ENCODE measurements at places on chromosomes 12 and 14.

DNA sequence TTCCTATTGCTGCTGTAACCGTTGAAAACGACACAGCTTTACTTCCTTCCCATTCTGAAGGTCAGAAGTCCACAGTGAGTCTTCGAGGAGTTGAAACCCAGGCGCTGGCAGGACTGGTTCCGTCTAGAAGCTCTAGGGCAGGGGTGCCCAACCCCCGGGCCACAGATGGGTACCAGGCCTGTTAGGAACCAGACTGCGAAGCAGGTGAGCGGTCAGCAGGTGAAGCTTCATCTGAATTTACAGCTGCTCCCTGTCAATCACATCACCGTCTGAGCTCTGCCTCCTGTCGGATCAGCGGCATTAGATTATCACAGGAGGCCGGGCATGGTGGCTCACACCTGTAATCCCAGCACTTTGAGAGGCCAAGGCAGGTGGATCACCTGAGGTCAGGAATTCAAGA lies 12.6 kb upstream of the SFSWAP start:
- DNase-seq: no peak

DNA sequence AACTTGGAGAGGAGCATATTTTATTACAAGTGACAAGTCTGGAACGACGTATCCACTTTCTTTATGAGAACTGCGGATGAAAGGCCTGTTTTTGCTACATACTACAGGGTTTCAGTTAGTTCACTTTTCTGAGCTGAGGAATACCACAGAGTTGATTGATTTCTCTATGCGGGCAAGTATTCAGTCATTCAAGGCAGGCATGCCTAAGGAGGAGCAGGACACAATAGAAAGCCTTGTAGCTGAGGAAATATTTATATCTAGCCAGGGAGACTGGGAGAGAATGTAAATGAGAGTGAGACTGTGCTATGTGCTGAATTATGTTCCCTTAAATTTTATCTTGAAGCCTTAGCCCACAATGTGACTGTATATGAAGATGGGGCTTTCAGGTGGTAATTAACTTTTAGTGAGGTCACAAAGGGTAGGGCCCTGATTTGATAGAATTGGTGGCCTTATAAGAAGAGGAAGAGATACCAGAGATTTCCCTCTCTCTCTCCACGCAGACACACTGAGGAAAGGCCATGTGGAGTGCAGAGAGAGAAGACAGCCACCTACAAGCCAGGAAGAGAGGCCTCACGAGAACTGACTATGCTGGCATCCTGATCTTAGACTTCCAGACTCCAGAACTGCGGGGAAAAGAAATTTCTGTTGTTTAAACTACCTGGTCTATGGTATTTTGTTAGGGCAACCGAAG lies 459.0 kb upstream of the ATP2B1 start:
- DNase-seq: no peak

DNA sequence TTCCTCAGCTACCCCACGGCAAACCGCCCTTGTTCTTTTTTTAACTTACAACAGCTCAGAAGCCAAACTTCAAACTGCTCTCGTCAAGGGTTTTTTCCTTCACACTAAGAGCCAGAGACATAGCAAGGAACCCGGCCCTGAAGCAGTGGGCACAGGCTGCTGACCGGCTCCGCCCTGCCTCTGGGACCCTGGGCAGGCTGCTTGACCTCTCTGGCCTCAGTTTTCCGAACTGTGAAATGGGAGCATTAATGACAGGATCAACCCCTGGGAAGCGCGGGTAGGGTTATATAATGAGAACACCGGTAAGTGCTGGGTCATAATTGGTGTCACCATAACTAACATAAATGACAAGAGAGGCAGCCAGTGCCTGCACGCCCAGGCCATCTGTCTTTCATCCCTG lies 21.2 kb upstream of the FZD10 start:
- DNase-seq: no peak

DNA sequence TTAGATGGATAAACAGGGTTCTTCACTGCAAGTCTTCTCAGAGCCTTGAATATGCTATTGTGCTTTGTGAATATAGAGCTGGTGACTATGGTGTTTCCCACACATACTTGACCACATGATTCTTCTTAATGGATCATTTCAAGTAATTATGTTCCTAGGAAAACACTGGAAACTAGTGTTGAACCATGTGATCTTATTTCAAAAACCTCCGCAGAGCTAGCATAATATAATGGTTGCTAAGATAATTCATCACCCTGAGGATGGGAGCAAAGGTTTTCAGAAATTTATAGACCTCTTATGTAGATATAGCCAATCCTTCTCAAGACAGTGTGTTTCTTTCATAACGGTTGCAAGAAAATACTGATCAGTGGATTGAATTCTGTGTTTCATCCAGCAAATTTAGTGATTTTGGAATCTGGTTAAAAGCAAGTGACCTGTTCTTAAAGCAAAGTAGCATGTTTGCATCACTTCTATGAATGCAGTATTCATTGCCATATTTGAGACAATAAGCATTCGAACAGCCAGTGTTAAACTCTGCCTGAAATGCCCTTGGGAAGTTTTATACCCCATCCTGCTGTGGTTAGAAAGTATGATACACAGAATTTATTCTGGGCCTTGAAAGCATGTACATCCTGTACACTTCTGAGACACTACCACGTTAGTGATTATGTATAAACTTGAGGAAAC lies 341.0 kb upstream of the E2F7 start:
- DNase-seq: no peak

- peak; percentile 63 for DNase-seq
Measured at GRCh38 chr14:59360923-59361794, 104.0 kb downstream of the GPR135 start.

Measured in endodermal cell (in vitro differentiated cells).